NCI-H2171 (cell line): ENCODE measurements at places on chromosomes 2 and 18.

DNA sequence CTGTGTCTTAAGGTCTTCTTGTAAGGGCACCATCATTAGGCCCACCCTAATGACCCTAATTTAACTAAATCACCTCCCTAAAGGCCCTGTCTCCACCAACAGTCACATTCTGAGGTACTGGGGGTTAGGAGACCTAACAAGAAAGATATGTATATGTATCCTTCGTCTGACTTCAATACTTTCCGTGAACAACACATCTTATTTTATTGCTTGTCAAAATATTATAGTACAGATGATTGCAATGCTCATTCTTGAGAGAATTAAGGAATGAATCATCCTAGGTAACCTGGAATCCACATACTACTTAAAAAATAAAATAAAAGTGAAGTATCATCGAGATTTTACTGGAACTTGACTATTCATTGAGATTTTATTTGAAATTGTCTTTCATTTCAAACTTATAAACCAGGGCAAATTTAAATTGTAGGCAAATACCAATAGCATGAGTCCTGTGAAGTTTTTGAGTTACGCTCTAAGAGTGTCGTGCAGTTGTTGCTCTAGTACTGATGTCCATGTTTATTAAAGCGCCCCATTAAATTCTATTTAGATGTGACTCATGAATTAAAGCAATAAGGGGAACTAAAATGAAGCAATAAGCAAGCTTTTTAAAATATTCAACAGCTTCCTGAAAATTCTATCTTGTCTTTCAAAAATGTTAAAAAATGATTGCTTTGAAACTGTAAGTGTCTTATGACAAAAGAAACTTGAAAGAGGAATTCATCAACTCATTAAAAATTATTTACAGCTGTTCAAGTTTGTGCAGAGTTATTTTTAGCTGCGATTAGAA, 40.0 kb downstream of the CCDC102B start:
- no peak for DNase-seq

DNA sequence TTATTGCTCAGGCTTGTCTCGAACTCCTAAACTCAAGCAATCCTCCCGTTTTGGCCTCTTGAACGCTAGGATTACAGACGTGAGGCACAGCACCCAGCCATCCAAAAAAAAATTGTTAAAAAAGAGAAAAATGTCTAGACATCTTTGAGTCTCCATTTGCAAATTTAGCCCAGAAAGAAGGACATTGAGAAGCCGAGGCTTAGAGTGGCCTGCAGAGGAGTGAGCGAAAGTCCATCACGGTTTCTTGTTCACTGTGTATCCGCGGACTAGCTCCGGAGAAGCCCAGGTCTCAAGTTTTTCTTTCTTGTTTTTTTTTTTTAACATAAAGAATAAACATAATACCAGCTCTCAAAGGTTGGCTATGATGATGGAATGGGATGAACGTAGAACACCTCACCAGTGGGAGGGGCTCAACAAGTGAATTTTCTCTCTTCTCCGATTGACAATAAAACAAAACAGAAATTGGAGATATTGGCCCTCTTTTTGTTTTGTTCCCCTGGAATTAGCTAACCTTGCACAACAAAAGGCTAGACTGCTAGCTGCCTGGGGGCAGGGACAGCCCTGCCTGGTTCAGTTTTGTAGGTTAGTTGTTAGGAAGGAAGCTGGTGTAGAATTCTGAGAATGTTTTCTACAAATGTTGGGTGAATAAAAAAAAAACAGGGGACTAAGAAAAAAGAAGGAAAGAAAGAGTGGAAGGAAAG, 163.4 kb downstream of the MYCN start:
- DNase-seq, result no peak

DNA sequence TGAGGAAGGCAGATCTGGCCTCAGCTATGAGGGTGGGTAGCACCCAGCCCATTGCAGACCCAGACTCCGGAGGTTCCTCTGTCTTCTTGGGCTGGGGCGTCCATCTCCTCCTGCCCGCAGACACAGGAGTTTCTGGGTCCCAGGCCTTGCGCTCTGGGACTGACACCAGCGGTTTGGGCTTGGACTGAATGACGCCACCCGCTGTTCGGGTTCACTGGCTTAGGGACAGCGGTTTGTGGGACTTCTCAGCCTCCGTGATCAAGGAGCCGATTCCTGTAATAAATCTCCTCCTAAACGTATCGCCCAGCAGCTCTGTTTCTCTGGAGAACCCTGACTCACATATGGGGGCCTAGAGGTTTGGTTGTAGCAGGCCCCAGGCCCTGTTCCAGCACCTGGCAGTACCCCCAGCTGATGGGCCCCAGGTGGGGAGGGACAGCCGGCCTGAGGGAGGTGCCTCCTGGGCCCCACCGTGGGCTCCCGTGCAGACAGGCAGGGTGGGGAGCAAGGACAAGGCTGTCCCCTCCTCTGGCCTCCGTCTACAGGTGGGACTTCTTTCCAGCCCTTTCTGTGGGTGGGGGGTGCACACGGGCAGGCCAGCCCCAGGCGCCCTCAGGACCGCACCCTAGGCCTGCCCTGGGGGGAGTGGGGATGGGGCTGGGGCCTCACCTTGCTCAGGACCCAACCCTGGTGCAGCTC, 4.5 kb upstream of the AQP12A start:
- no peak for DNase-seq

DNA sequence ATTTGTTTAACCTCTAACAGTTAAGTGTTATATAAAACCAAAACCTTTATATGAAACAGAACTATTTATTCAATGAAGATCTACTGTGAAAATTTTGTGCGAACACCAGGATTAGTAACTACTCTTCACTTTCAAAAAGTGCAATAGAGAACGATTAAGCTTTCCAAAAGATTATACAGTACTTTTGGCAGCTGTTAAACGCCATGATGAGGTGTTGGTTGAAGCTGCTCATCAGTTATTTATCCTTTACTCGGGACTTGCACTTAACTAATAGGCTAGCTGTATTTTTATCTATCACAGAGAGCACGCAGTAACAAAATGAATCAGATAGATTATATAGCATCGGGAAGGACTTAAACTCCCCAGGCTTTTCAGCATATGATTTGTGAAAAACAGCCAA, 113.6 kb downstream of the GCA start:
- no peak for DNase-seq
